NT2/D1 (cell line): ENCODE measurements at places on chromosomes 16 and 17.

- DNase-seq: no peak
Measured at GRCh38 chr17:35891269-35891668, 11.1 kb upstream of the CCL5 start.

DNA sequence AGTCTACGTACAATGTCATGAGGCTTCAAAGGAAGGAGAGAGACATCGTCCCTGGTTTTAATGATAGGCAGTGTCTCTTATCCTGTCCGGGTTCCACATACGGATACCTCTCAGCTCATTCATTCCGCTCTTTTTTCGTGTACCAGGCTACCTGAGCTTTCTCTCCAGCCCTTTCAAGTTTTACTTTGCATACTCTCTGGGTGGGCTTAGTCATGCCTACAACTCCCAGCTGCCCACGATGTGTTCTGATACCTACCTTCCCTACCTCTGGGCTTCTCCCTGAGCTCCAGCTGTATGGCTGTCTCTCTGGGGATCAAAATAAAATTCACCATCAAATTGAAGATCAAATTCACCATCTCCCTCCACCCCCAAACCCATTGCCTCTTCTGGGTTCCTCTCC is 354.0 kb upstream of the EEF2KMT start:
- no peak for DNase-seq

GRCh38 chr17:65515512-65515911 is 45.9 kb downstream of the AXIN2 start:
- no peak for DNase-seq

DNA sequence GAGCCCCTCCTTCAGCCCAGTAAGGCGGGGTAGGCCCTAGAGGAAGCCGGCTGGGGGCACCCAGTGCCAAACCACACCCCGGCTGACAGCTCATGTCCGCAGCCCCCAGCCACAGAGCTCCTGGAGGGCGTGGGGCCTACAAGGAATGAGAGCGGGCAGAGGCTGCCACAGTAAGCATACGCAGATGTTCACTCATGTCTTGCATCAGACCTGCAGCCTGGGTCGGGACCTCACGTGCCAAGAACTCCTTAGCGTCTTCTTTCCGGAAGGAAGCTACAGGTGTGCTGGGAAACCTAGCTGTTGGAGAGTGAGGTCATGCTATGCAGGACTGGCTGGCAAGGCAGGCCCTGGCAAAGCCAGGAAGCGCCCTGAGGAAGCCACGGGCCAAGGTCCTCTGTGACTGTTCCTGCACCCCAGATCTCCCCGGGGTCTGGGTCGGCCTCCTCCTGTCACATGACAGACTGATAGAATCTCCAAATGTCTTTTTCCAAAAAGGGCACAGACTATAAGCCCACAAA is 1.6 kb downstream of the ZNF598 start:
- no peak for DNase-seq

GRCh38 chr17:4953451-4953961 is 2.6 kb downstream of the ENO3 start:
- no peak for DNase-seq

DNA sequence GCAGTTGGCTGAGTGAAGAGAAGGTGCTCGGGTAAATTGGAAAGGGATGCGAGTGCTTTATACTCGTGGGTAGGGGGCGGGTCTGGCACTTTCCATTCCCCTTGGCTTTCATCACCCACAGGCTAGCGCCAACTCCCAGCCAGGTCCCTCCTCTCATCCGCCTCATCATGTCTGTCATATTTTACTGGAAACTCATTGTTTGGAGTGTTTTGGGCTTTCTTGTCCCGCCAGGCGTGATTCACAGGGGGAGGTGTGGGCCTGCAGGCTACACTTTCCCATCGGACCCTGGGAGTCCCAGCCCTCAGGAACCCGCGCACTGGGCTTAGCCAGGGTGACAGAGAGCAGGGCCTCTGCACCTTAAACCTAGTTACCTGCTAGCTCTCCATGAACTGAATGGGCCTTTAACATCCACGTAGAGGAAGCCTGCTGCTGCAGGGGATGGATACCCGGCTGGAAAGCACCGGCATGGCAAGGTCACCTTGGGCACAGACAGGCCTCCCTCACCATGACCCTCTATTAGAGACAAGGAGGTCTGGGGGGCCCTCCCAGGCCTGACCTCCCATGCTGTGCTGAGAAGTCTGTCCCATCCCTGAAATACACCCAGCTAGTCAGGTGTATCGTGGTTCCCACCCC is at the start of gene KRT14:
KRT14 (minus strand) TSS at position 33 of the 633 bp plus-strand sequence. CDS start 61 bp downstream, outside the sequence.
- DNase-seq: no peak
